ENCODE measurements at places on chromosomes 6 and 20.

- DNase-seq: no peak
Observed at GRCh38 chr6:49524541-49524940, 24.8 kb downstream of the GLYATL3 start.

DNA sequence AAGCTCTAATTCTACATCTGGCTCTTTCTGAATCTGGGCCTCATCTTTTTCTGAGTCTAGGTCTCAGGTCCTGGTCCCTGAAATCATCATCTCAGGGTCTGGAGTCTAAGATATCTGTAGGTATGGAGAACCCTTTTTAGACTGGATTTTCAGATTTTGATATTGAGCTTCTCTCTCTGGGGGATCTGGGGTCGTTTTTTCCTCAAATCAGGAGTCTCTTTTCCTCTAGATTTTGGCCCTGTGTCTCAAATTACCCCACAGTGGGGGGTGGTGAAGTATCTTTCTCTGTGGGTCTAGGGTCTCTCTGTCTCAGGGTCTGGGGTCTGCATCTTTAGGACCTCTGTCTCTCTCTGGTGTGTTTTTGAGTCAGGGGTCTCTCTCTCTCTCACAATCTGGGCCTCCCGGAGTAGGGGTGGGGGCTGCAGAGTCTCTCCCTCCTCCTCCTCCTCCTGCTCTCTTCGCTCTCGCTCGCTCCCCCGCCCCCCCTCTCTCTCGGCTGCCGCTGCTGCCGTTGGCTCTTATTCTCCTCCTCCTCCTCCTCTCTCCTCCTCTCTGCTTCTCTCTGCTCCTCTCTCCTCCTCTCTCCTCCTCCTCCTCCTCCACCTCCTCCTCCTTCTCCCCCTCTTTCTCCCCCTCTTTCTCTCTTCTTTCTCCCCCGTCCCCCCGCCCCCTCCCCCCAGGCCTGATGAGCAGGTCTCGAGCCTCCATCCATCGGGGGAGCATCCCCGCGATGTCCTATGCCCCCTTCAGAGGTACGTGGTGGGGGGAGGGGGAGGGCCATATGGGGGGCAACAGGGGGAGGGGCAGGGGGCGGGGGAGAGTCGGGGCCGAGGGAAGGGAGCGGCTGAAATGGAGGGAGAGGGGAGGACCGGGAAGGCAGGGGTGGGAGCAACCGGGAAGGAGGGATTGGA is at the start of gene SYNGAP1:
TSS of gene SYNGAP1 (plus strand) at position 486 of the 911 bp plus-strand sequence. CDS start at position 686, 200 bp downstream.
- DNase-seq: no peak

DNA sequence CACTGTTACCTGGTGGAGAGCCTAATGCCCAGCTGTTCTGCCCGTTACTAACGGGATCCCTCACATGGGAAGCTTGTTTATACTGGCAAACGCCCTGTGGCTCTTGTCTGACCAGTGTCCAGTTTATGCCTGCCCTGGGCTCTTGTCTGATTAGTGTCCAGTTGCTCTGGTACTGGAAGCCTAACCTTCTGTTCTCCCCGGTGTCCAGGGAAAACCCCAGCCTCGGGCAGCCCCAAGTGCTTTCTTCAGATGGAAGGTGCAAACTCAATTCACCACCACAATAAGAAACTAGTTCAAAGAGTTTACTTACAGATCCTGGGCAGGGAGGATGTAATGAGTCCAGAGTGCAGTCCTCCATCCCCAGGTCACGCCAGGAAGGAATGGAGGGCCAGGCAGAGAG is 148.4 kb downstream of the TBXT start:
- DNase-seq: no peak

DNA sequence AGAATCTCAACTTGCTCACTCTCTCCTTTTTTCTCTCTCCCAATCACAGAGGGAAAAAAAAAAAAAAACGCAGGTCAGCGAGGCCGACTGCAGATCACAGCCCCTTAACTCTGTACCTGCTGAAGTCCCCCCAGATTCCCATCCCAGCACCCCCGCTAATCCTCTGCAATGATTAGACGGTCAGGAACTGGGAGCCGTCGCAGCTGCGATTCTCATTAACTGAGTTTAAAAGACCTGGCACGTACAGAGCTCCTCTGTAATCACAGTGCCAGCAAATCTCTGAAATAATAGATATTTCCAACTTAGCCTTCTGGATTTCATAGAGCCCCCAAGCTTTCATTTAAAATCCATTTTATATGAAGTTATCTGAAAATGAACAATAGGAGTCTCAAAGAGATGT is 84.4 kb downstream of the ANKRD60 start:
- no peak for DNase-seq

DNA sequence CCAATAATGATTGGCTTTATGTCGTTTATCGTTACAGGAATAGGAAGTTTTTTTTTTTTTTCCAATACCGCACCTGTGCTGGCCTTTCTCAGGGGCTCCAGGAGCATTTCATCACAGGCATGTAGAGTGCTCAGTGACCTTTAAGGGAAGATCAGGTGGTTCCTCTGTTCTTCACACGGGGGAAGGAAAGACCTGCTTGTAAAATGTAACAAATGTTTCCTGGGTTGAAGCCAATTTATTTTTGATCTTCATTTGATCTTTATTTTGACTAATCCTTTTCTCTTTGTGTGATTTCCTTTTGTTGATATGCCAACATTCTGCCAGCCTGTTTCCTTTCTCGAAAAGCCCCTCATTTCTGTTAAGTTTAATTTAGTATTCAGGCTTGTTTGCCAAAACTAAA is 61.9 kb upstream of the HBS1L start:
- DNase-seq: no peak

- DNase-seq: peak; percentile 18
Observed at GRCh38 chr6:43628393-43629103, 516 bp downstream of the GTPBP2 start.

GRCh38 chr6:13877051-13877450 is 47.7 kb upstream of the RNF182 start:
- no peak for DNase-seq

DNA sequence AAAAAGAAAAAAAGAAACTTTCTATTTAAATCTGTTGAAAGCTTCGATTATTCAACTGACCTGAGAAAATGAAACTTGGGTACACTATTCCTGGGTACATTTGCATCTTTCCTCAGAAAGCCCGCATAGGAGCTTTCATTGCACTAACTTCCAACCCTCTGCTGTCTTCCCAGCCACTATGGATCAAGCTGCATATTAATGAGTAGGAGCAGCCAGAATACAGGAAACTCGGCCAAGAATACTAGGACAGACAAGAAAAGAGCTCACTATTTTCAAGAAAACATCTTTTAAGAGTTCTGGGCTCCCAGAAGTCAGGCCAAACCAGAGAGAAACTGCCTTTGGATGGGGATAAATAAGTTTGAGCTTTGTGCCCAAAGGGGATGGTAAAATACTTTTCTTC is 135.0 kb upstream of the CCDC28A start:
- DNase-seq: no peak

DNA sequence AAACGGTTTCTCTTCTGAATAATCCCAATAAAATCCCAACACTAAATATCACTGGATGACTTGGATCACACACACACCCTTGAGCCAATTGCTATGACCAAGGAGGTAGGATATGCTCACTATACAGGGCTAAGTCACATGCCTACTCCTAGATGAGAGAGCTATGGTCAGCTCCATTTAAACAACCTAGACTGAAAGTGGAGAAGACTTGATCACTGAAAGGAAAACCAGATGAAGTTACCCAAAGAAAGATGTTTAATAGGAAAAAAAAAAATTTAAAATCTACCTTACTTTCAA is 18.9 kb upstream of the COL19A1 start:
- no peak for DNase-seq

GRCh38 chr6:116087437-116088027 is 13.1 kb upstream of the NT5DC1 start:
- no peak for DNase-seq

GRCh38 chr6:128885381-128885780 is 2.4 kb downstream of the LAMA2 start:
- DNase-seq: no peak

GRCh38 chr20:8082989-8083388 is 49.1 kb upstream of the PLCB1 start:
- no peak for DNase-seq

DNA sequence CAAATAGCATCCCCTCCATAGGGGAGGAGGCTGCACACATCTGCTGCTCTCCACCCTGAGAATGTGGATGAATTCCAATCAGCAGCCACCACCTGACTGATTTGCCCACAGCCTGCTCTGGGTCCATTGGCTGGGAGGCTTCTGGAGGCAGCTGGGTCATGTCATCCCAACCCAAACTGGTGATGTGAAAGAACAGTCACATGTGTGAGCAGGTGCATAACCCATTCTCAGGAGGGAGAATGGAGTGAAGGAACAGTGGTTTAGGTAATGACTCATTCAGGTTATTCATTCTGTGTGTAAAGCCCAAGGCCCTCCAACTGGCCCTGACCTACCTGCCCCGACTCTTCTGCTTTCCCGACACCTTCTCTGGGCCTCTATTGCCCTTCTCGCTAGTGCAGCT is 90.9 kb upstream of the GCM1 start:
- DNase-seq: peak; percentile 36

DNA sequence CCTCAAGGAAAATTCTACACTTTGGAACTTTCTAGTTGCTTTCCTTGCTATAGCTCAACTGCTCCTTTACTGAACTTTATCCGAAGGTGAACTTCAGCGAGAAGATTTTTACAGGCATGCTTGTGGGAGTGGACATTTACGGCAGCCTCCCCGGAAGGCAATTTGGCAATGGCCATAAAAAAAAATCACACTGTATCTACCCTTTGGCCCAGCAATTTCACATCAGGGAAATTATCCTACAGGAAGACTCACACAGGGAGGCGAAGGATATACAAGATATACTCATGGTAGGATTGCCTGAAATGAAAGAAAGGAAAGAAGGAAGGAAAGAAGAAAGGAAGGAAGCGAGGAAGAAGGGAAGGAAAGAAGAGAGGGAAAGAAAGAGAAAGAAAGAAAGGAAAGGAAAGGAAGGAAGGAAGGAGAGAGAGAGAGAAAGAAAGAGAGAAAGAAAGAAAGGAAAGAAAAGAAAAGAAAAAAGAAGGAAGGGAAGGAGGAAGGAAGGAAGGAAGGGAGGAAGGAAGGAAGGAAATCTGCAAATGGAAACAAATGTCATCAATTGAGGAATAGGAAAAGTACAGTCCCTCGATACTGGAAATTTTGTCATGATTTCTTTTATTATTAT is 25.7 kb downstream of the OVOL2 start:
- no peak for DNase-seq

GRCh38 chr6:163748886-163749285 is 334.4 kb downstream of the QKI start:
- DNase-seq: no peak

DNA sequence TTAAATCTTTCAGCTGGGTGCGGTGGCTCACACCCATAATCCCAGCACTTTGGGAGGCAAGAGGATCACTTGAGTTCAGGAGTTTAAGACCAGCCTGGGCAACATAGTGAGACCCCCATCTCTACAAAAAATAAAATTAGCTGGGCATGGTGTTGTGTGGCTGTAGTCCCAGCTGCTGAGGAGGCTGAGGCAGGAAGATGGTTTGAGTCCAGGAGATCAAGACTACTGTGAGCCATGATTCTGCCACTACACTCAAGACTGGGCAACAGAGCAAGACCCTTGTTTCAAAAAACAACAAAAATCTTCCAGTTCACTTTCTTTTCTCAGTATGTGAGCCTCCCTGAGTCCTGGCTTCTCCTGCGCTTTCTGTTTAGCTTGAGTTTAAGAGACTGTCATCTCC is 7.9 kb downstream of the SDHAF4 start:
- DNase-seq: no peak

DNA sequence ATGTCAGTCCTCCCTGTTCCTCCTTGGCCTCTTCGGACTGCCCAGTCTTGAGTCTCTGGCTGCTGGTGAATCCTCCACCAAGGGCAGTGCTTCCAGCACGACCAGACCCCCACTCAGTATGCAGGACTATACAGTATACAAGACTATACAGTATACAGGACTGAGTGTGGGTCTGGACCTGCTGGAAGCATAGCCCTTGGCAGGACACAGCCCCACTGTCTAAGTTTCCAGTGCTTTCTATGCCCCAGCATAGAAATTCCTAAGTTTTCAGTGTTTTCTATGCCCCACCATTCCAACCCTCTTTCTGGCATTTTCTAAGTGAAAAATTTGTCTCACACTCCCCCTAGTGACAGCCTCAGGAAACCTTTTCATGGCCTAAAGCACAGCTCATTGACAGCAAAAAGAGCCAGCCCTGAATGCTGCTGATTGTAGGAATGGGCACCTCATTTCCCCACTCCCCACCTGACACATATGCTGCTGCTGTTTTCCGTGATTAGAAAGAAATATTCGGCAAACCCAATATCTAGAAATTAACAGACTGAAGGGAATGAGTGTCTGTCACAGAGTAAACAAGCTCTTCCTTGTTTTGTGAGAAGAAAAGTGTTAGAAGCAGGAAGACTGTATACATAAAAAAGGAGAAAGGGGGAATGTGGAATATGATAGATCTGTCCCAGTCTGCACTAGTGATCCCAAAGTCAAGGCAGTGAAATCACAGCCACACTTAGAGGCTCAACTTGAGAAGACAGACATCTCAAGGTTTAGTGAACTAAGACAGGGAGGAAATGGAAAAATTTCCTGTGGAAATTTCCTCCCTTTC is 206.9 kb downstream of the IBTK start:
- DNase-seq: no peak

- DNase-seq: no peak
Observed at GRCh38 chr6:33860706-33861474, 57.1 kb upstream of the MLN start.

DNA sequence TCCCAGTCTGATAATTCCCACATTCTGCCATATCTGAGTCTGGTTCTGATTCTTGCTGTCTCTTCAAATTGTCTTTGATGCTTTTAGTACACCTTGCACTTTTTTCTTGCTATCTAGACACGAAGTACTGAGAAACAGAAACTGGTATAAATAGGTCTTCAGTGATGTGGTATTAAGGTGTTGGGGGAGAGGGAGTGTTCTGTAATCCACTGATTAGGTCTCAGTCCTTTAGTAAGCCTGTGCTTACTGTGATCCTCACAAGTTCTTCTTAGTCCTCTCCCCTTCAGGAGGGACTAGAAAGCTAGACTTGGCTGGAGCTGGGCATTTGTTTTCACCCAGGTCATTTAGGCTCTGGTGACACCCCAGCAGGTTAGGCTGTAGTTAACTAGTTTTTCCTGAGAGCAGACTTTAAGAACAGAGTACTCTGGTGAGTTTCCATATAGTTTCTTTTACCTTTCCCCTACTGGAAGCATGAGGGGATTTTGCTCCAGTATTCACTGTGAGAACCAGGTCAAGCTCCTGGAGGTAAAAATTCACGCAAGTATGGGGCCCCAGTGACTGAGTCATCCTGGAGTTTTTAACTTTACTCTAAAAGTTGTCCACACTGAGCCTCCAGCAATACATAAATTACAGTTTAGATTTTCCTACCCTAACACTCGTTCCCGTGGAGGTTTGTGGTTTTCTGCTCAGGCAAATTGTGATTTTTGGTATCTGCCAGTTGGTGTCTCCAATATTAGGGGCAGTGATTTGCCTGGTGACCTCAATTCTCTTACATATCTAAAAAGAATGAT is 154.6 kb downstream of the CDKAL1 start:
- no peak for DNase-seq

DNA sequence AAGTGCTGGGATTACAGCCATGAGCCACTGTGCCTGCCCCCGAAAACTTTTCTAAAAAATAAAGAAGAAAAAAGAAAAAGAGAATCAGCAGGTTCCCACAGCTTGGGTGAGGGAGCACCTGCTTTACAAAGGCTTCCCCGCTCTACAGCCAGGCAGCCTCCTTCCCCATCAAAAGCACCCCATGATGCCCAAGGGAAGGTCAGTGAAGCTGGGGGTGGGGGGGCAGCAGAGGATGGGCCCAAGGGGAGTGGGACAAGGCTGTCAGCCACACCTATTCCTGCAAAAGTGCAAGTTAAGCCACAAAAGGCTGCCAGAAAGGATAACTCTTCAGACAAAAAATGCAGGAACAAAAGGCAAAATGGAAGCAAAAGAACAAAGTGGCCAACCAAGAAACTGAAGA is 72.5 kb downstream of the FAM50B start:
- DNase-seq: no peak

- no peak for DNase-seq
Observed at GRCh38 chr20:46050444-46050843, 21.4 kb downstream of the SLC12A5 start.

Measured in GM18507 (cell line).